ENCODE measurements at places on chromosomes 16 and 17. TPM values are rescaled to one million over a fixed set of nuclear protein-coding genes. Genes with fewer than 3 reads are reported as not detected.

CA5A gene
- not detected for total RNA-seq

TOX3 gene
- total RNA-seq = 0.57 TPM

DNA sequence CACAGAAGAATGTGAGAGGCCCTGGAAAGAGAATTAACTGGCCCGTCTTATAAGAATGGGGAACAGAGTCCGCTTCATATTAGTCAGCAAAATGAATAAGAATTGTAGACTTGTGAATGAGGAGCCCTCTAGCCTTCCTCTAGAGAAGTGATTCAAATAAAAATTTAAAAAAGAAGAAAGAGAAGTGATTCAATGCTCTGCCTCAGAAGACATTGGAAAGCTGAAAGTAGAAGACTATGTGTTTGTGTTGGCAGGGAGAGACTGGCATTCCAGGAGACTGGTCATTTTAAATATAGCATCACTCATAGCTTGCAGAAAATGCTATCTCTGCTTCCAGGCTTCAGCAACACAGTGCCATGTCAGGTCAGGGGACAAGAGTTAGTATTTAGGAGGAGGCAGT lies 190.6 kb upstream of the HS3ST3A1 start:
- DNase-seq = no peak
- H3K27me3 ChIP-seq = no peaks in the 10 kb centered on the region
- no peak overlapping the region for H3K27ac ChIP-seq
- H3K4me1 ChIP-seq = no peaks in the 10 kb centered on the region

- peak overlapping the region; percentile 97 for H3K27ac ChIP-seq
- no peaks in the 10 kb centered on the region for H3K36me3 ChIP-seq
- H3K4me1 ChIP-seq = no peaks in the 10 kb centered on the region
- no peak for DNase-seq
These were observed 1.3 kb downstream of the ZNF652 start for GRCh38 chr17:49360796-49361128.

ESRP2 gene
- total RNA-seq = 24.5 TPM

DNA sequence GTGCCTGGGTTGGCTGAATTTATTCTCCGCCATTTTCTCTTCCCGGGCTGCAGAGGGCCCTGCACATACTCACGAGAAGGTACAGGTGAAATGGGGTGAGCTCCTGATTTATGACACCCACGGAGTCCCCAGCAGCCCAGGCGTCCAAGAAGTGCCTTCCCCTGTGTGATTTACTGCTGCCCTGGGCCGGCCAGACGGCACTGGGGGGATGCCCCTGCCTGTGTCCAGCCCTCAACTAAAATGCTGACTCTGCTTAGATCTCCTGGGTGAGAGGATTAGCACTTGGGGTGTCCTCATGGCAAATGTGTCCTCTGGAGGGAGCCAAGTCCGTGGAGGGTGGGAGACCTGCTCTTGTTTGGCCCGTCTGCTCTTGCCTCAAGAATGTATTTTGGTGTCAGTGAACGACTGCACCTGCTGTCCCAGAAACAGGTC lies 132.4 kb downstream of the MAF start:
- no peak overlapping the region for H3K4me3 ChIP-seq

- no peaks in the 10 kb centered on the region for H3K4me1 ChIP-seq
- no peak overlapping the region for H3K4me3 ChIP-seq
- no peaks in the 10 kb centered on the region for H3K36me3 ChIP-seq
- DNase-seq = no peak
- H3K27me3 ChIP-seq = no peaks in the 10 kb centered on the region
These were observed 5.4 kb downstream of the GINS2 start for GRCh38 chr16:85683363-85683762.

Data from prostate gland (tissue), 2 donors.